SHP77 (cell line): ENCODE measurements at places on chromosomes 4 and X.
A peak's percentile ranks its signal among the peaks of the same experiment; 100 is the strongest.

DNA sequence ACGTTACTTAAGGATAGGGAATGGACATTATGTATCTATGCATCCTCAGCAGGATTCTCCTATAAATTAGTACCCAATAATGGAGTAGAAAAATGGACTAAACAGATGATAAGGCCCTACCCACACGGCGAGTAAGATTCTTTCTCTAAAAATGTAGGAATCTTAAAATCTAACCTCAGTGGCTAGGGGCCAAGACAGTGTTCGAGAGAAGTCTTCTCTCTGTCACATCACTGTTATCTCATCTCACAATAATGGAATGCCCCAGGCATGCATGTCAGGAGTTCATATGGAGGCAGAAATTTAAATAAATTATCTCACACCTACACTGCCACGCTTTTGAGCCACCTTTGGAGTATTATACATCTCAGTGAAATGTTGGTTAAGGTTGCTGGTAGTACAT, 132.9 kb downstream of the LDB2 start:
- no peak for DNase-seq

GRCh38 chrX:154658957-154659356, 5.6 kb upstream of the CTAG2 start:
- no peak for DNase-seq

DNA sequence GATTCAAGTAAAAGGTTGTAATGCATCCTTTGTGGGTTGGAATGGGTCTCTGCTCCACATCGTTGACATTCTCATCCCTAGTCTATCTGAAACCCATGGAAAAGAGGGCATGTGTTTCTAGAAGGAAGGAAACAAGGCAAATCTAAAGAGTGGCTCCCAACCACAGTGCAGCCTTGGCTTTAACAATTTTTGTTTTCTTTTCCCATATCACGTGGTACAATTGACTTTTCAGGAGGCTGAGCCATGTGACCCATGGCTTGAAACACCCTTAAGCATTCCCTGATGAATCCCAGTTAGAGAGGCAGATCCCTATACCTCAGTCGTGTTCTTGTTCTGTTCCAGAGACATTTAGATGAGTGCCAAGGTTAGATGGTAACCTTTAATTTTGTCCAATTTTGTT, 12.8 kb downstream of the DCUN1D4 start:
- DNase-seq, result no peak

DNA sequence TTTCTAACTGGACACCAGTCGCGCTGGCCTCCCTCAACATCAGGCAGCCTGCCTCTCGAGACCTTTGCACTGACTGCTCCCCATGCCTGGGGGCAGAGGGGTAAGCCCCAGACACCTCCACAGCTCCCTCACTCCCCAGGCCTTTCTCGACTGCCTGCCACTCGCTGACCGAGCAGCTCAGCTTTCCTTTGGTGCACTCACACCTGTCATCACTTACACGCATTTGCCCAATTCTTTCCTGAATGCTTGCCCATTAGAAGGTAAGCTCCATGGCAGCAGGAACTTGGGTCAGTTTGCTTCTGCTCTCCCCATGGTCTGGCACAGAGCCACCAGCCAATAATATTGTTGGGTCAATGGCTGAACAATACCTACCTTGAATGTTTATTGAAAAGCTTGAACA, 32.2 kb upstream of the PROM1 start:
- DNase-seq, result peak; percentile 40

GRCh38 chrX:24214568-24214967, 65.0 kb downstream of the ZFX start:
- DNase-seq, result no peak

DNA sequence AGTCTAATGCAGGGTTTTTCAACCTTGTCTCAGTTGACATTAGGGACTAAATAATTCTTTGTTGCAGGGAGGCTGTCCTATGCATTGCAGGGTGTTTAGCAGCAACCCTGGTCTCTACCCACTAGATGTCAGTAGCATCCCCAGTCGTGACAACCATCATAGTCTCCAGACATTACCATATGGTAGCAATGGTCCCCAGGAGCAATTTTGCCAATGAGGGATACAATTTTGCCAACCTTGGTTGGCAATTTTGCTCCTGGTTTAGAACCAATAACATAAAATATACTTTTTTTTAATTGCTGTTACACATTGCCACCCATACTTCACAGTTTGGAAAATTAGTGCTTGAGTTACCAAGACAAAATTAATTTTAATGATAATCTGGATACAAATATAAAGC, 6.0 kb downstream of the EREG start:
- DNase-seq, result peak; percentile 51

GRCh38 chr4:145565328-145565727, 53.9 kb upstream of the MMAA start:
- DNase-seq, result no peak

DNA sequence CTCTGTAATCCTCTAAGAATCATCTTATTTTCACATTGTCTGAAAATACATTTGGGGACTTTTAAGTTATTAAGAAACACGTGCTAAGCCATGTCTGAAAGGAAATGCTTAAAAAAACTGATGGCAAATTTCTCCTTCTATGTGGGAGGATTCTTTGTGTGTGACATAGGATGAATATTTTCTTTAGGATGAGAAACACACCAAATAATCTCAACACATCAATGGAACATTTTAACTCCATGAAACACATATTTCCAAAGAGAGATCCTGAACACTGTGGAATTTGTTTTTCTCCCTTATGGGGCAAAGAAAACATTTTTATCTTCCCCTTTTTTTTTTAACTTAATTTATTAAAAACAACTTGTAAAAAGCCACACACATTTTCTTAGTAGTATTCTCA, 153.8 kb upstream of the ANKRD50 start:
- no peak for DNase-seq

DNA sequence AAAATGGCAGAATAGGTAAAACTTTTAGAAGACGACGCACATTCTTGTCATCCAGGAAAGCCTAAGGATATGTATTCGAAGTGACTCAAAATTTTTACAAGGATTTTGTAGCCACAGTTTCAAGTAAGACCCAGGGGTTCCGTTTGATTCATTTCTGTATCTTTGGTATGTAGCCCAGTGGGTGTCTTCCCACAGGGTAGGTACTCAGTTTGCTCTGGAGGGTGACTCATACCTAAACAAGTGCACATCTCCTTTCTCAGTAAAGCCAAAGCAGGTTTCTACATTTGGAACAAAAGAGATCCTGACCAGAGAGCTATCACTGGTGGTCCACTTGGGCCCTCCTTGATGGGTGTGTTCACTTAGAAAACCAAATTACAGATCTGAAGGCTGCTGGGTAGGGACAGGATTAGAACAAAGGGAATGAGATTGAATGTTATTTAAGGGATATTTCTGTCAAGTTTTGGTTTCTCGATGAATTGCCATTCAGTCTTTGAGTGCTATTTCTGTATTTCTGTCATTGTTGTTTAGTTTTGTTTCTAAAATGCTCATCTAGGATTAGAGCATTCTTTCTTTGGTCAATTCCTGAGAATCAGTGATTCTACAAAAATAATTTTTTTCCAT, 56.1 kb downstream of the PLS3 start:
- no peak for DNase-seq

GRCh38 chrX:44344687-44345086, 1.2 kb upstream of the EFHC2 start:
- no peak for DNase-seq

GRCh38 chrX:121308276-121308805, 260.9 kb downstream of the GLUD2 start:
- peak; percentile 0 for DNase-seq

- no peak for DNase-seq
These were observed 33.1 kb upstream of the EDNRA start for GRCh38 chr4:147447786-147448185.

GRCh38 chr4:78756776-78757175, 19.4 kb upstream of the BMP2K start:
- no peak for DNase-seq

DNA sequence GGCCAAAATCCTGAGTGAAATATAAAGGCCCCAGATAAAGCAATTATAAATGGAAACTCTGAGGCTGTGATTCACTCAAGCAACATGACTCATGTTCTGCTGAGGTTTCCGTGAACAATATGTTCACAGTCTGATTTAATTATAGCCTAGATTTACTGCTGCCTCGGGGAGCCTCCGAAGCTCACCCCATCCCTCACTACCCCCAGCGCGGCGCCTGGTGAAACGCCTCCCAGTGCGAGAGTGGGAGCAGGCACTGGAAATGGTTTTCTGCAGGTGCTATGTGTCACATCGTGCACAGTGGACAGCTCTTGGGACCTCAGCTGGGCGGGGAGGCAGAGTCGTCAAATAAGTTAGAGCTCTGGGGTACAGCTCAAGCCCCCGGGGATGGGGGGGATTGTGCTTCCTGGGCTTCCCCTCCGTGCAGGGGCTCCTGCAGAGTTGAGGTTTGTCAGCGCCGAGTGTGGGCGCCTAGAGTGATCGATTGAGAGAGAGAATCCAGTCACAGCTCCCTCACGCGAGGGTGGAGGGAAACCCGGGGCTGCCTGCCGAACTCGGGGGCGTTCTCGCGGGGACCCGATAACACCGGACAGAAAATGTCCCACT, 110.6 kb downstream of the PHKA2 start:
- DNase-seq, result no peak

- no peak for DNase-seq
These were observed 323.1 kb upstream of the DKK2 start for GRCh38 chr4:107359208-107359607.

GRCh38 chr4:3426465-3427133, 15.2 kb upstream of the HGFAC start:
- DNase-seq, result no peak

GRCh38 chr4:17597517-17597916, 16.9 kb upstream of the MED28 start:
- DNase-seq, result peak; percentile 6

DNA sequence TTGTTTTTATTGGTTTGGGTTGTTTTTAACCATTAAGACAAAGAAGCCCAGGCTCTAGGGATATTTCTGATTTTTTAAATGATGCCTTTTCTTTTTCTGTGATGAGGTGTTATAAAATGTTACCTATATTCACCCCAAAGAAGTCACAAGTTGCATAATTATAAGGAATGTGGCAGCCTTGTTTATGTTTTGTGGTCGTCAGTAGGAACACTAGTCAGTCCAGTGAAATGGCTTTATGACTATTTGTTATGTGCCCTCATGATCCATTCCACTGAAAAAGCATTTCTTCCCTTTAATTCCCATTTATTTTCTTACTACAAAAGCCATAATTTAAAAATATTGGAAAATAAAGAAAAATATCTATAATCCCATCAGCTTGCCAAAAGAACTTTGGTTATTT, 34.4 kb downstream of the CC2D2A start:
- no peak for DNase-seq

- DNase-seq, result no peak
These were observed 605 bp upstream of the FAT1 start for GRCh38 chr4:186724058-186724863.

DNA sequence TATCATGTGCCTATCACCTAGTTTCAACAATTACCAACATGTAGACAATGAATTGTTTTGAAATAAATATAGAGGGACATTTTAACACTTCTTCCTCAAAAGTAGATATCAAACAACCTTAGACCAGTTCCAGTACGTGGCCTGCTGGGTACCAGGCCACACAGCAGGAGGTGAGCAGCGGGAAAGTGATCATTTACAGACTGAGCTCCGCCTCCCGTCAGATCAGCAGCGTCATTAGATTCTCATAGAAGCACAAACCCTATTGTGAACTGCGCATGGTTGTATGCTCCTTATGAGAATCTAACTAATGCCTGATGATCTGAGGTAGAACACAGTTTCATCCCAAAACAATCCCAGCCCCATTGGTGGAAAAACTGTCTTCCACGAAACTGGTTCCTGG, 6.5 kb downstream of the BBS7 start:
- no peak for DNase-seq

- DNase-seq, result peak; percentile 57
These were observed 31.7 kb downstream of the COQ2 start for GRCh38 chr4:83252782-83253405.

- DNase-seq, result no peak
These were observed 238.4 kb upstream of the PSAPL1 start for GRCh38 chr4:7673121-7673520.

- DNase-seq, result no peak
These were observed 1.1 kb downstream of the DCK start for GRCh38 chr4:70994387-70995099.

DNA sequence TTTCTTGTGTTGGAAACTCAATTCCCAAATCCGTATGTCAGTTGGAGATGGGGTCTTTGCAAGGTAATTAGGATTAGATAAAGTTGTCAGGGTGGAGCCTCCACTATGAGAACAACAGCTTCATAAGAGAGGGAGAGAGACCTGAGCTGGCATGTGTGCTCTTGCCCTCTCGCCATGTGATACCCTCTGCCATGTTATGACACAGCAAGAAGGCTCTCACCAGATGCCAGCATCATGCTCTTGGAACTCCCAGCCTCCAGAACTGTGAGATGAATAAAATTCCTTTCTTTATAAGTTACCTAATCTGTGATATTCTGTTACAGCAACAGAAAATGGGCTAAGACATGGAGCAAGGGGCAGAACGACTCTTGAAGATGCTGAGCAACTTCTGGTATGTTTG, 201.9 kb upstream of the BOD1L1 start:
- DNase-seq, result no peak

GRCh38 chr4:101933855-101934254, 143.3 kb downstream of the BANK1 start:
- no peak for DNase-seq

- DNase-seq, result no peak
These were observed 37.4 kb downstream of the RUFY3 start for GRCh38 chr4:70759126-70759525.

- DNase-seq, result no peak
These were observed 276.0 kb downstream of the FBXW7 start for GRCh38 chr4:152259866-152260265.

DNA sequence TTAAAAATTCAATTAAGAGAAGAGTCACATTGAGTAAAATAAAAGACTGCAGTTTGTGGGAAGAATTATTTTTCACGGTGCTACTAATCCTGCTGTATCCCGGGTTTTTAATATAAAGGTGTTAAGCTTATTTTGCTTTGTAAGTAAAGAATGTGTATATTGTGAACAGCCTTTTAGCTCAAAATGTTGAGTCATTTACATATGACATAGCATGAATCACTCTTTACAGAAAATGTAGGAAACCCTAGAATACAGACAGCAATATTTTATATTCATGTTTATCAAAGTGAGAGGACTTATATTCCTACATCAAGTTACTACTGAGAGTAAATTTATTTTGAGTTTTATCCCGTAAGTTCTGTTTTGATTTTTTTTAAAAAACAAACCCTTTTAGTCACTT, 39.7 kb downstream of the IRS4 start:
- no peak for DNase-seq
